Foreskin keratinocyte (primary cell): ENCODE measurements at places on chromosomes 2 and 18.
A peak's percentile ranks its signal among the peaks of the same experiment; 100 is the strongest.

- DNase-seq: peak; percentile 43
Observed at GRCh38 chr18:62249478-62250097, 62.5 kb downstream of the RELCH start.

GRCh38 chr2:216827073-216827720 lies 32.7 kb downstream of the TNP1 start:
- no peak for DNase-seq

DNA sequence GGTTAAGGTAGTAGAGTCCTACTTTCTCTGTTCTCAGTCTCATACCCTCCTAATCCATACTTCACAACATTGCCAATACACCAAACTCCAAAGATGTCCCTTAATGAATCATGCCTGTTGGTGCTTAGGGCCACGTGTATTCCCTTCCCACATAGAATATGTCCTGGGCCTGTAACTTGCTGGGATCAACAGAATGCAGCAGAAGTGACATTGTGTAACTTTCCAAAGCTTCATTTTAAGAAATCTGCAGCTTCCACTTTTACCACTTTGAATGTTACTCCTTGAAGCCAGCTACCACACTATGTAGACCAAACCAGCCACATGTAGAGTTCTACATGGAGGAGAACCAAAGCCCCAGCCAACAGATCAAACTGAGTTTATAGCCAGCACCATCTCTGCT lies 58.5 kb upstream of the ARHGAP15 start:
- DNase-seq: no peak

GRCh38 chr2:38217401-38218188 lies 141.6 kb upstream of the CYP1B1 start:
- no peak for DNase-seq

DNA sequence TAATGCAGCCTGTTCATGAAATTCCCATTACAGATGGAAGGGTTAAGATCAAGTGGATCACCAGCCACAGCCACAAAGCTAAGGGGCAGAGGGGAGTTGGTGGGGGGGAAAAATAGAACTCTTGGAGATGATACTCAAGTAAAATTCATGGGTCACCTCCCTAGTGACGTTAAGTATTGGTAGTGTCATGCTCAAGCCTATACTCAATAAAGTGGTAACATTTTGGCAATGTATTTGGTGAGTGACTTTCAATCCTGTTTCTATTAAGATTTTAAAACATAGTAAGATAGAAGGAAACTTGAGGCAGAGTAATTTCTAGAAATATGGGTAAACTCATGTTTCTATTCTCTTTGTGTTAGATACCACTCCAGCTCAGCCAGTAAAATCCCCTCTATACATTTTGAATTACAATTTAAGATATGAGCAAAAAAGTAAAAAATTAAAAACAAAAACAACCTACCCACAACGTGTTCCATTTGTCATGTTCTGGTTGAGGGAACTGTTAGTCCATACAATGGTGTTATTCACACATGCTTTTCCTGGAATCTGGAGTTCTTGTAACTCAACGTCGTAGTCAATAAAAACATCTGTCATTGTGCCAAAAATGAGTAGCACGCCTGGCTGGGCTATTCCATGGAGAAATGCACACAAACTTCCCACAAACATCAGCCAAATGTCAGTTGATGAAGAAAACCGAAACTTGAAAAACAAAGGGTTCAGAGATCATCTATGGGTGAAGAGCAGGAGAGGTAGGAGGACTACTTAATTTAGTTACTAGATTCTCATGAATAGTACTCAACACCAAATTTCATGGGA lies 18.1 kb downstream of the ABCB11 start:
- no peak for DNase-seq

DNA sequence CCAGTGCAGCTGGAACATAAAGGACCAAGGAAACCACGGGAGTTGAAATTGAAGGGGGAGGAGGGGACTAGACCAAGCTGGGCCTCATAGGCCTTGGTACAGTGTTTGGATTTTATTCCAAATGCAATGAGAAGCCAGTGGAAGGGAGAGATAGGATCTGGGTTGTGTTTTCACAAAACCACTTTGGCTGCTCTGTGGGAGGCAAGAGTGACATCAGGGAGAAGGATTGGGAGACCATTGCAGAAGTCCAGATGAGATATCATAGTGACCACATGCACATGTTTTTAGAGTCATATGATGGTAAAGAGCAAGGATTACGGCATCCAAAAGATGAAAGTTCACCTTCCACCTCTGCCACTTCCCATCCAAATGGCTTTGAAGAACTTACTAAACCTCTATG lies 210.2 kb downstream of the PAX3 start:
- DNase-seq: no peak

DNA sequence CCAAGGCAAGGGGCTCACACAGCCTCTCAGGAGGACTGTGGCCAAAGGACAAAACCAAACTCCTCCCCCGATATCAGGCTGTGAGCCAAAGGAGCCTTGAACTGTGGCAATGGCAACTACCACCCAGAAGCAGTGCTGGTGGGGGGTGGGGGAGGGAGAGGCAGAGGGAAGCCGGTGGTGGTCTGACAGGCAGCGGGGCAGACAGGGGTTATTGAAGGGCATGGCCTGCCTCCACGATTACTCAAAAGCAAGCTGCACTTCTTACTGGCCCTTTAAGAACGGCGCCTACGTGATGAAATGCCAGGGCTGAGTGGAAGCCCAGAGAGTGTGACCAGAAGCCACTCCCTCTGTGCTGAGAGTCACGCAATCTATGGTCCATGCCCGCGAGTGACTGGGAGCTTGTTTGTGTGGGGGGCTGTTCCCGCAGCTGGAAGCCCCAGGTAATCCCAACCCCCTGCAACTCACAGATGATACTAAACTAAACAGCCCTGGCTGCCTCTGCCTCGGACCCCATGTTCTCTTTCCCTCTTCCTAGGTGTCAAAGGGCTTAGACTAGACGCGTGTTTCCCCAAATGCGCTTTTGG lies 128.2 kb upstream of the CXCR4 start:
- DNase-seq: no peak

- peak; percentile 88 for DNase-seq
Observed at GRCh38 chr2:37871456-37872191, 53.5 kb upstream of the RMDN2 start.

DNA sequence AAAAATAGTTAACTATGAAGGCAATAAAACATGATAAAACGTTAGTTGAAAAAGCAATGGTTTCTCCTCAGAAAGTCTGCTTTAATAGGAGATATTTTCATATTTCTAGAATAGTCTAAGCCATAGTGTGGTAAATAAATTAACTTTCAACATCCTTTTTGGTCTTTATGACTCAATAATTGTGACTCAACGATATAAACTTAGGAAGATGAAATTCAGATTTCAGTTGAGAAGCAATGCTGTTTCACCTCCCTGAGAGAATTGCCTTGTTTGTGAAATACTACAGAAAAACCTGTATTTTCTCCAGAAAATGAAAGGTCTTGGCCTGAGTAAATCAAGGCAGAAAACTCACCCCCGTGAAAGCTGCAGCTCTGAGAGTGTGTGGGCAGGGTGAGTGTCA lies 166.9 kb downstream of the ETAA1 start:
- no peak for DNase-seq

DNA sequence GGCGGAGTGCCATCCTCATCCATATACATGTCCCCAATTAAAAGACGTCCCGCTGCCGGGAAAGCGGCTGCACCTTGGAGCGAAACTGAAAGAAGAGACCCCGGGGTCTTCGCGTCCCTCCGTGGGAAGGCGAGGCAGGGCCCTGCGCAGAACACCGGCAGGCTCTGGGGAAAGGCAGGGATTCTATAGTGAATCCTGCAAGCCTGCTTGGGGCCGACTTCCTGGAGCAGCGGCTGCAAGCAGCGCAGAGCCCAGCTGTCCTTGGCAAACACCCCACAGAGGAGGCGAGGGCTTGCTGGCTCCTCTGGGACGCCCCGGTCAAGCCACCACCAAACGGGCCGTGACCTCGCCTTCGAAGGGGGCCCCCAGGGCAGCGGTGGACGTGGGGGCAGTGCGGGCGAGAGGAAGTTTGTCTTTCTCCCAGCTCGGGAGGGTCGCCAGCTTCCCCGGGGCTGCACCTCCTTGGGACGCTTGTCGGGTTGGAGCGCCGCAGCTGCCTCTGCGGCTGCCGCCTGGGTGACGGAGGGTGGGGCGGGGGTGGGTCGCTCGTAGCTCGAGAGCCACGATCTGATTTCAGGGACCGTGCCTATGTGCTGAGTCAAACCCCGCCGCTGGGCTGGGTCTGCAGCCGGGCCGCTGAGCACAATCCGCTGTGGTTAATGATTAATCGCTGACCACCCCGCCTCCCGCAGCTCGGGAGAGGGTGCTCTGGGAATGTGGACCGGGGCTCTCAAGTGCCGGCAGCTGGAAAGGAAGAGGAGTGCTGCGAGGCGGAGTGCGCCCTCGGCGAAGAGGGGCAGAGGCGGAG lies 486 bp upstream of the GPR39 start:
- peak; percentile 97 for DNase-seq

DNA sequence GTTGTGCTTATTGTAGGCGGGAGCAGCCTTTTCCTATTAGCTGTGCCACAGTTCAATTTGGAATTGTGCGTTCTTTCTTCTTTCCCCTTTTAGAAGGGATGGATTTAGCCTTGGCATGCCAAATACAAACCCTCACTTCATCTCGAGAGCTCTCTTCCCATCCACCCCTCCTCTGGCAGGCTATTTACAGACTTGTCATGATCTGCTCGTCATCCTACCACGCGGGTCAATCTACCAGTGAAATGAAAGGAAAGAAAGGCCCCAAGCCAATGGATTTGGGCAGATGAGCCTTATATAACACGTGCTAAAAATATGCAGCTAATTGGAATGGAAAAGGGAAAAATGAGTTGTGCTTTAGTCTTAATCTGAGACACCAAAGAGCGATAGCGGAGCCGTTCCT lies 277.5 kb downstream of the PRKCE start:
- no peak for DNase-seq

DNA sequence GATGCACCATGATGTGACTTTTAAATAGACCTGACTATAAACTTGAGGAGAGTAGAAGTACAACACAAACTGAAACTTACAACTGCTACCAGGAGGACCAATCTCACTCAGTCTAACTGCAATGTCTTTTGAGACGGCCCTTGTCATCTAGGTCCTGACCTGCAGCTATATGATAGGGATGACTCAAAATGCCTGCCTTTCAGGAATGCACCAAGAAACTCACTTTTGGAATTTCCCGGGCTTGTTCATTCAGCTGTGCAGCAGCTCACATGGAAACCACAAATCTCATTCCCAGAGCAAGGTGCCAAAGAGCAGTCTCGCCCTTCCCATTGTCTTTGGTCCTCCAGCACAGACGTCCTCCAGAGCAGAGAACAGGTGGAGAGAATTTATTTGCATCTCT lies 113.7 kb downstream of the SPOPL start:
- DNase-seq: peak; percentile 97

DNA sequence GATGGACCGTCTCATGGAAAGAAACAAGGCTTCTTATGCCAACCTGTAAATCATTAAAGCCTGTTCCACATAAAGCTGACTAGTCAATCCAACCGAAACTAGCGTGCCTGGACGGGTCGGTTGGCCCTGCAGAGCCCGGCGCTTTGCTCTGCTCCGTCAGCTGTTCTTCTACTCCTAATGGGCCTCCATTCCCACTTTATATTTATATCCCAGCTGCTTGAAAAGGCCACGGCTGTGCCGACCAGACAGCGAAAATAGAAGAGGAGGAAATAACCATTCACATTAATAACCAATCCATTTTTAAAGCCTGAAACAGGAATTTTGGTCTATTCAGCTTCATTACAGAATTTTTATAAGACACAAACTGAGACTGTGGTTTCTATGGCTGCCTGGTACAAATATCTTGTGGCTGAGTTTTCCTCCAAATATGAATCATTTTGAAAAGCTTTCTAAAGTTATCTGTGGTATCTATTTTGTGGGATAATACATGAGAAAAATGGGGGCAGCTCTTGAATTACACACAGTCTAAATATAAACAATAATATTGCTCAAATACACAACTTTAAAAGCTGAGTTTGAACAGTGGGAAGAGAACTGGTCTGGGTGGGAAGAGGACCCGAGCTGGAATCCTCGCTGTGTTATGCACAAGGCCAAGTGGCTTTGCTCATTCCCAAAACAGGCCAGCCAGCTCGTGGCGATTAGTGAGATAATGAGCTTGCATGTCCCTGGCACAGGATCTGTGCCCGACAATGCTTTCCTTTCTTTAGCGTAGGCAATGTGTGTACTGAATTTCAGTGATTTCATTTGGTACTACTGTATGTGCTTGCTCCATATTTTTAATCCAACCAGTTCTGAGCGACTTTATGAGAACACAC lies 10.5 kb upstream of the FAM124B start:
- peak; percentile 89 for DNase-seq

- DNase-seq: no peak
Observed at GRCh38 chr2:238427435-238428162, 872 bp downstream of the ASB1 start.

GRCh38 chr2:42792583-42793333 lies at the start of gene HAAO:
HAAO (minus strand) TSS chr2:42792583; CDS start chr2:42792536, 47 bp downstream.
- no peak for DNase-seq

- DNase-seq: no peak
Observed at GRCh38 chr18:62788876-62789275, 73.5 kb downstream of the PHLPP1 start.

DNA sequence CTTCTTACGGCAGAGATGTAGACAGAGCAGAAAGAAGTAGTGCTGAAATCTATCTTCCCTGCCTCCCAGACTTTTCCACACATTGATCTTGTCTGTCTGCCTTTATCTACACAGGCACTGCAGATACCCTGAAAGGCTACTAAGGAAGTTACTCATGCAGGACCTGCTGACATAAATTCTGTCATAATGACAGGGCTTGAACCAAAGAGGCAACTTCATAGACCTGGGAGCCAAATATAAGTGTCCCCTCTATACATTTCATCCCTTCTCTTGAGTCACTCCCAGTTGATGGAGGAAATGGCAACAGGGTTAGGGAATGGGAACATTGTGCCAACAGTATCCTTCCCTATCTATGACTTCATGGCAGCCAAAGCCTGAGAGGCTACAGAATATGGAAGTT lies 157.5 kb downstream of the TNS1 start:
- no peak for DNase-seq

GRCh38 chr2:166344286-166345113 lies 31.2 kb downstream of the SCN9A start:
- peak; percentile 76 for DNase-seq

DNA sequence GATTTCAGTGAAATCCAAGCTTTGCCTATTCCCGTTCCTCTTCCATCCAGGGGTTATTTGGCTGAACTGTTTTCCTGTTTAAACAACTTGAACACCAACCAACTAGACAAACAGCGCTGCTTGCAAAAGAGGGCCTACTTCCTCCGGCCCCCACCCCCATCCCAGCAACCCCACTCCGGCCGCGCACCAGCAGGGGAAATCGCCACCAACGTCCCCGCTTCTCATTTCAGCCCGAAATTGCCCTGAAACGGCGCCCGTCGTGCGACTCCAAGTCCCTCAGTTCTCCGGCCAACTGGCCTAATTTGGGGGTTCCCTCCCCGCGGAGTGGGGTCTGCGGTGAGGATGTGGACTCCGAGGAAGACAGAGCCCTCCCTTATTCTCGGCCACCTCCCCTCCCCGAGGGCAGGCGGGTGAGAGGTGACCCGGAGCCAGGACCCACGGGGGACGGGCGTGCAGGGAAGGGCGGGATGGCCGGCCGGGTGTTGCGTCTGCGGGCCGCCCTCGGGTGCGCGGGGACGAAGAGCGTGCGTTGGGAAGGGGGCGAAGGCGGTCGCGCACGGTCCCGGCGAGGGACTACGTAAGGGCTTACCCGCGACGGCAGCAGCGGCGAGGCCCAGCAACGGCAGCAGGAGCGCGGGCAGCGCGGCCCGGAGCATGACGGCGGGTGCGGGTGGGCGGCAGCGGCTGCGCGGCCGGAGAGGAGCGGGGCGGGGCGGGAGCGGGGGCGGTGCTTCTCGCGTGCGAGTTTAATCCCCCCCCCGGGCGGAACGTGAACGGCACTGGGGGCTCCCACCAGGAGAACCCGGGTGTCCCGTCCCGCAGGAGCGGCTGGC lies at the start of gene CD302:
Gene CD302, minus strand, starts transcription at position 666 of the 833 bp plus-strand sequence. Its CDS starts 10 bp downstream, at position 656.
- DNase-seq: no peak
